ENCODE measurements at places on chromosomes 5 and 9. TPM values are rescaled to one million over a fixed set of nuclear protein-coding genes. Genes with fewer than 3 reads are reported as not detected.

- no peaks in the 10 kb centered on the region for H3K4me1 ChIP-seq
- H3K36me3 ChIP-seq, result no peaks in the 10 kb centered on the region
- H3K4me3 ChIP-seq, result no peak overlapping the region
- no peak for DNase-seq
- no peak overlapping the region for H3K27ac ChIP-seq
Measured at GRCh38 chr5:179256328-179257175, 88.7 kb downstream of the ADAMTS2 start.

GRCh38 chr5:171252674-171253073 lies 56.4 kb upstream of the TLX3 start:
- no peaks in the 10 kb centered on the region for H3K27me3 ChIP-seq
- no peak overlapping the region for H3K4me3 ChIP-seq
- DNase-seq, result no peak
- no peak overlapping the region for H3K27ac ChIP-seq
- H3K36me3 ChIP-seq, result no peaks in the 10 kb centered on the region

DNA sequence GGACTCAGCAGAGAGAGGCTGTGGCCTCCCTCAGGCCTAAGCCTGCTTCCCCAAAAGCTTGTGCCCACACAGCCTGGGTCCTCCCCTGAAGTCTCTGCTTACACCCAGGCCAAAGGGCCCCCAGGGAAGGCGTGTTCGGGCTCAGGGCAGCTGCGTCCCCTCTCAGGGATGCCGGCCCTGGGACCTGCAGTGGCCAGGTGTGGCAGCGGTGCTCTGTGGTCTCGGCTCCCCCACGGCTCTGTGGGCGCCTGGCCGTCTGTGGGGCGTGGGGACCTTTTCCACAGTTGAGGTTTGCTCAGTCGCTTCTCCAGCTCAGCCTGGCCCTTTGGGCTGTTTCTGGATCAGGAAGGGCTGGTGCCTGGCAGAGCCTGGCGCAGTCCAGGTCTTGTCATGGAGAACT lies 75.9 kb downstream of the RXRA start:
- DNase-seq, result no peak
- H3K27me3 ChIP-seq, result no peaks in the 10 kb centered on the region
- peaks cover 36% of the 10 kb centered on the region for H3K4me1 ChIP-seq

DNA sequence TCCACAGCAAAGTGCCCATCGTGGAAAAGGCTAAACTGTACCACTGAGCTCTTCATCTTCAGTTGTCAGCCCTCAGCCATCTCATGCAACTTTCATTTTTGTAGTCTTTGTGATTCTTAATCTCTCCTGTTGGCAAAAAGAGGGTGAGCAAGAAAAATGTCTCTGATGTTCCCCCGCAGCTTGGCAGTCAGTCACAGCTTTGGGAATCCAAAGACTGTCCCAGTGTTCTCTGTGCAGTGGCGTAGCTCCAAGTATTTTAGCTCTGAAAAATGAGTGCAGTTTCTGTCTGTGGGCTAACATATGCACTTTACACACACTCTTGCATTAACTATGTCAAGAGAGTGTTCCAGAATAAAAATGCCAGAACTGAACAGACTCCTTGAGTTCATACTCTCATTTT lies 372.2 kb downstream of the TMEM232 start:
- no peak overlapping the region for H3K27ac ChIP-seq
- no peak for DNase-seq
- H3K27me3 ChIP-seq, result no peaks in the 10 kb centered on the region
- no peaks in the 10 kb centered on the region for H3K4me1 ChIP-seq

DNA sequence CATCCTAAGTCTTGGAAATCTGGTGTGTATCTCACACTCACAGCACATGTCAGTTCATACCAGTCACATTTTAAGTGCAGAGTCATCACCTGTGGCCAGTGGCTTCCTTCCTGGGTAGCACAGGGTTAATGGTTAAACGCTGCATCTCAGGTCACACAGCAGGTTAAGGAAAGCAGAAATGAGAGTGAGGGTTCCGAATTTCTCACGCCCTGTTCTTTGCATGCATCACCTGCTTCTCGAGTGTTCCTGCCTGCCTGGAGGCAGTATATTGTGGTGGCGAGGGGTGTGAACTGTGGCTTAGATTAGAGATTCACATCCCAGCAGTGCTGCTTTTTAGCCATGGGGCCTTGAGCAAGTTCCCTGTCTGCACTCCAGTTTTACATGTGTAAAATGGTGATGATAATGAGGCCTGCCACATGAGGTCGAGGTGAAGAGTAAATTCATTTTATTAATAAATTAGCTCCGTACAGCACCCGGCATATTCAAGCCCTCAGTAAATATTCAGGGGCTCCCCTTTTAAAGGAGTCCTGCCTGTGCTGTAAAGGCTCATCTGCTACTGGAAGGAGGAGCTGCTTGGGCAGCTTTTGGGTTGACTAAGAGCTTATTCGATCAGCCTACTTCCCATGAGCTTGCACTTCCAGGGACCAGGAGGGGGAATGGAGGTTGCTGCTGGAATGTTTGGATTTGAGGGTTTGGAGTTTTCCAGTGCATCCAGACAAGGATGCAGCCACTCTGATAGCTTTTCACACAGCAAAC lies 61.1 kb upstream of the SAP30L start:
- H3K4me1 ChIP-seq, result no peaks in the 10 kb centered on the region
- H3K27ac ChIP-seq, result no peak overlapping the region
- H3K27me3 ChIP-seq, result no peaks in the 10 kb centered on the region
- no peak overlapping the region for H3K4me3 ChIP-seq

The CDX1 gene
- 0.85 TPM for total RNA-seq

DNA sequence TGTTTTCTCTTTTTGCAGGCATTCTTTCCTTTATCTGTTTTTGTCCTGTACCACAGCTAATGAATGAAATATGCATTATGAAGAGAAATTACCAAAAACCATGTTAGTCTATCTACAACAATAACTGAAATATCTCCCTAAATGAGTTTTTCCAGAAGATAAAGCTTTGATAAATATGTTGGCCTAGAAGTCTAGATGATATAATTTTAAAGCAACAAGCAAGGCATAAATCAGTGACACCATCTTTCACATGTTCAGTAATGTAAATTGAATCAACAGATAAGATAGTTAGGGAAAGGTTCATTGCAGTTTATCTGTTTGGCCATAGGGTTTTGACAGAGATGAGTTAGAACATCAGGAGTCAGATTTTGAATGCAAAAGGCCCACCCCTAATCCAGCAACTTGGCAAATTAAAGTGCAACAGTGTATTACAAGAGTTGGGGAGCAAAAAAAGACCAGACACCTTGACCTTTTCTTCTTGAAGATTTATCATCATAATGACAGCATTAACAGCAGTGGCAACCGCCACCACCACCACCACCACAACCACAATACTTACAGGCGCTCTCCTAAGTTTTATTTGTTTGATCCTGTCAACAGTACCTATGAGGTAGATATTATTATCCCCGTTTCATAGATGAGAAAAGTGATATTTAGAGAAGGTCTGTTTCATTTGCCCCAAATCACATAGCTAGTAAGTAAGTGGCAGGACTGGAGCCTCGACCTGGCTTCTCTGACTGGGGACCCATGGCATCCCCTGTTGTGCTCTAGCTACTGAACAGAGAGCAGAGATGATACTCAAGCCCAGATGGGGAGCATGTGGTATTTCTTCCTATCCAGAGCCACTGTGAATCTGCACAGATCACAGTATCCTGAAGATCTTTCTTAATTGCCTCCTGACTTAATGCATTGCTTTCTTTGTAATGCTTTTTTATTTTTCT lies 122.8 kb upstream of the DHFR start:
- H3K4me3 ChIP-seq, result no peak overlapping the region
- no peak for DNase-seq
- H3K36me3 ChIP-seq, result no peaks in the 10 kb centered on the region
- H3K27me3 ChIP-seq, result no peaks in the 10 kb centered on the region

The WNK2 gene
- total RNA-seq, result 12.5 TPM

DNA sequence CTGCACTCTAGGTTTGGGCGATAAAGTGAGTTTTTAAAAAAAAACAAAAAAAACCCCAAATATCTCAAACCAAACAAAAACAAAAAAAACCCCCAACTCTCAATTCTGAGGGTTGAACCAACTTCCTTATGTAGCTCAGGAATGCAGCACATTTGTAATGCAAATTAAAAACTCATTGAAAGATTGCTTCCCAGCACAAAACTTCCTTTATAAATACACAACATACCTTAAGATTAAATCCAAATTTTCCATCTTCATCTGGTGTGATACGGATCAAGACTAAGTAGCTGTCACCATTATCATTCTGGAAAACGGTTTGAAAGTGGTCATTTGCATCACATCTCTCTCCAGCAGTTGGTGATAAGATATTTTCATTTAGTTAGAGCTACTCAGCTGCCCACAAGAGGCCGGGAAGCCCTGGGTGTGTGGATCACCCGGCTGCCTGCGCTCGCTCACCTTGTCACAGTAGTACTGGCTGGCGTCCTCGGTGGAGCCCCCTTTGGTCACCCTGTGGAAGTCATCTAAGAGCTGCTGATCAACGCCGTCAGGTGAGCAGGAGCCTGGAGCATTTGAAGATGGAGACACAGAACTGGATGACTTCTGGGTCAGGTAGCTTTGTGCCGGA lies 88.2 kb downstream of the PTPN3 start:
- H3K36me3 ChIP-seq, result no peaks in the 10 kb centered on the region
- H3K4me3 ChIP-seq, result no peak overlapping the region
- no peaks in the 10 kb centered on the region for H3K27me3 ChIP-seq

DNA sequence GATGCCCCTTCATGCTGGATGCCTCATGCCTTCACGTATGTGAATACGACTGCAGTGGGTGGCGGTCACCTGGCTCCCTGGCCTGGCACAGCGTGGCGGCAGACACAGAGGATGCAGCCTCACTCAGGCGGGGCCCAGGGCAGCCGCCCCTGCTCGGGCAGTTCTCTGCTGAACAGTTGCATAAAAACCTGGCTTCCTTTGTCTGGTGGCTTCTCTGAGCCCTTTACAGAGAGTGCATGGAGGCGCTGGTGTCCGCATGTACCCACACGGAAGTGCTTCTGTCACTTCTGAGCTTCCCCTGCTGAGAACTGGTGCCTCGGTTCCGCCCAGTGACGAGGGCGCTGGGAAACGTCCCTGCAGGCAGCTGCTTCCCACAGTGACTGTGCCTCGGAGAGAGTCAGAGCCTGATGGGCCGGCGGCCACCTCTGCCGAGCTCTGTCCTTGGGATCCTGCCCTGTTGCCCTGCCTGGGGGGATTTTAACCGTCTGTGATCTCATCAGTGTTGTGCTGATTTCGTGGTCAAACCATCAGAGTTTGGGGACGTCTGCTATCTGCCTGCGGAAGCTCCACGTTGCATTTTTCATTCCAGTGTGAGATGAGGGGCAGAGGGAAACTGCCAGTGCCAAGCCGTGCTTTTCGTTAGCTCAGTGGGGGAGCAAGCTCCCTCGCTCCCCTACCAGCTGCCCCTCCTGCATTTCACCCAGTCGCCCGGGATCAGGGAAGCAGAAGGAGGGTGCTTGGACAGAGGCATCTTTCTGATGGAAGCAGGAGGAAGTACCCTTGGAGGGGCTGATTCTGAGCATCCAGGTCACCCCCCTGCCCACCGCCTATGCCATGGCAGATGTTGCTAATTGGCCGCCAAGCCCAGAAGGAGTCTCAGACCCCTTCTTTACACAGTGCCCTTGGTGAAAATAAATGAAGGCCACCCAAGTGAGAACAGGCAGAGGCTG lies 153.0 kb upstream of the COL5A1 start:
- DNase-seq, result no peak
- peaks cover 17% of the 10 kb centered on the region for H3K4me1 ChIP-seq
- no peak overlapping the region for H3K27ac ChIP-seq
- H3K4me3 ChIP-seq, result no peak overlapping the region
- peaks cover 3% of the 10 kb centered on the region for H3K27me3 ChIP-seq

DNA sequence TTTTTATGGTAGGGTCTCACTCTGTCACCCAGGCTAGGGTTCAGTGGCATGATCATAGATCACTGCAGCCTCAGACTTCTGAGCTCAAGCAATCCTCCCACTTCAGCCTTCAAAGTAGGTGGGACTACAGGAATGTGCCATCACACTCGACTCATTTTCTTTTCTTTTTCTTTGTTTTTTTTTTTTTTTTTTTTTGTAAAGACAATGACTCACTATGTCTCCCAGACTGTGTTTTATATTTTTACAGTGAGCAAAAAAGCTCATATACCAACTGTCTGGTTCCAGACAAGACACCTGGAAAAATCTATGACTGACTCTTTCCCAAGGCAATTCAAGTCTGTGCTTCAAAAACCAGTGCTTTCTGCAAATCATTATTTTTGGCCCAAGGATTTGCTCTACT lies 10.8 kb upstream of the FOXD1 start:
- peaks cover 25% of the 10 kb centered on the region for H3K27me3 ChIP-seq
- H3K36me3 ChIP-seq, result no peaks in the 10 kb centered on the region
- DNase-seq, result no peak
- H3K4me3 ChIP-seq, result no peak overlapping the region
- no peak overlapping the region for H3K27ac ChIP-seq

The C9orf153 gene
- total RNA-seq, result 0.19 TPM
